ENCODE measurements at places on chromosomes 3 and 15.

DNA sequence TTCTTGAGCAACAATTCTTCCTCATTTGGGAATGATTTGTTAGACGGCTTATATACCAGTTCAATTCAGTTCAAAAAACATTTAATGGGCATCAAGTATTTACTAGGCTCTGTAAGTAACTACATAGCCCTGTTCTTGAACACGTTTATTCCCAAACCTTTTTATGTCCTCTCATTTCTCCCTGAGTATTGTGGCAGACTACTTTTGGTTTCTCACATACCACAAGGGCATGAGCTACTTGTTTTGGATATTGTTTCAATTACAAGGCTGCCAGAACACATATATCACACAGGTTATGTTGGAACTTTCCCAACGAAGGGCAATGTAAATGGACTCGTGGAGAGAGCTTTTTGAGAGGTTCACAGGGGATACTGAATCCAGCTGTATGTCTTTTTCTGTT lies 363.8 kb upstream of the NAALADL2 start:
- no peak for DNase-seq

DNA sequence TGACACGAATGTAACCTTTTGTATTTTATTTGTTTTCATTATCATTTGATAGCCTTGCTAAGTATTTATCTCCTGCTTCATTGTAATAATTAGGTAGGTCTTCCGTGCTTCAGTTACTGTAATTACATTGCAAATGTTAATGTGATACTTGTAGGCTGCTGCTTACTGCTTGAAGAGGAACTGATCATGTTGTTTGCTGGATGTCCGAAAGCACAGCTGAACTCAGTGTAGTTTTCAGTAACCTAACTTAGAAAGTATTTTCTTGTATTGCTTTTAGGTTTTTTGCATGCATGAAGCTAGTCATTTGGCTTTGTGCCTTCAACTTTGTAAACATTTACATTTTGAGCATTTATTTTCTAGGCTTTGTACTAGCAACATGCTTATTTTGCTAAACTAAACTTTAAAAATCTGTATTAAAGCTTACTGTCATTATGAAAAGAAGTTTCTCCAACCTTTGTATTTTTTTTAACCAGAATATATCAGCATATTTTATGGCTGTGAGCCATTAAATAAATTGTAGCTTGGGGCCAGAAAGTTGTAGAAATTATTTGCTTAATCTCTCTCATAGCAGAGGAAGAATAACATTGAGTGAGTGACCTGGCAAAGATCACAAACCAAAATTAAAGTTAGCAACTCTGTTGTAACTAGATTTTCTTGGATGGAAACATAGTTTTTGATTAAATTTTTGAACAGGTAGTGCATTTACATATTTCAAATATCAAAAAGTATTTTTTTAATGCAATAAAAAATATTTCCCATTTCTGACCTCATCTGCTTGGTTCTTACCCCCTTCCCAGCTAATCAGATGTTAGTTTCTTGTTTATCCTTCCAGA lies 30.7 kb downstream of the SACM1L start:
- DNase-seq: no peak

- DNase-seq: no peak
Measured at GRCh38 chr3:101998256-101998926, 149.1 kb downstream of the NFKBIZ start.

DNA sequence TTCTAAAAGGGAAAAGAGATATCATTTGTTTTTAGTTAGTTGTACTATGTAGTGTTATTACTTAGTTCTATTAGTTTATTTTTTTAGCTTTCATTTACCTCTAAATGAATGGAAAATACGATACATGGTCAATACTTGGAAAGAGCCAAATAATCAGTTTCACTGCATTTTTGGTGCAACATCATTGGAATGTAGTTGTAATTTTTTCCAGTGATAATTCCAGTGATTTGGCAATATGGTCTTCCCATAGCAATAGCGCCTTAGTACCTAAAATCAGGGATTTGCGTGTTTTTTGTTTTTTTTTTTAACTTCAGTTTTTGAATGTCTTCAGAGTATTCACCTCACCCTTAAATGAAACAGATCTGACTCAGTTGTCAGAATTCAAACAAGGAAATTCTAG lies 41.8 kb downstream of the RAB8B start:
- DNase-seq: no peak

- no peak for DNase-seq
Measured at GRCh38 chr3:69770219-69770618, 31.0 kb downstream of the MITF start.

DNA sequence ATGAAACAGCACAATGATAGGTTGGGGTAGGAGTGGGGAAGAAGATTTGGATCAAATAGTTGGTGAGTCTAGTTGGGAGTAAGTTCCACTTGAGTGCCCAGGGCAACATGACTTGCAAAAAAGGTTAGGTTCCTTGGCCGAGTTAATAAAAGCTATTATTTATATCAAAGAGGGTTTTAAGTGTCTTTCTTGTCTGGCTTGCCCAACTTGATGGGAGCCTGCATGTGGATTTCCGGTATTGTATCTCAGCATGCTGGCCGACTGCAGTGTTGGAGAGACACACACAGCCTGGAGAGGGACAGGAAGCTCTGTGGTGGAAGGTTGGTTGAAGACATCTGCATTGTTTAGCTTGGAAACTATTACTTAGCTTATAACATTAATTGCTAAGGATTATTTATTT lies 449.5 kb upstream of the TBL1XR1 start:
- no peak for DNase-seq

All from cerebellar nuclear complex (tissue), 1 donor.